Esophagus muscularis mucosa (tissue), 4 donors: ENCODE measurements at places on chromosomes 1 and 21. TPM values are rescaled to one million over a fixed set of nuclear protein-coding genes. Genes with fewer than 3 reads are reported as not detected.

USF1 gene
- total RNA-seq = 54.2 TPM

CELSR2 gene
- 12.8 TPM for total RNA-seq

ETV3L gene
- not detected for total RNA-seq

ZDHHC18 gene
- 31.7 TPM for total RNA-seq

LCE3E gene
- total RNA-seq = not detected

B3GALT5 gene
- total RNA-seq = under 0.01 TPM

BRINP3 gene
- total RNA-seq = 3.5 TPM

TBX19 gene
- total RNA-seq = 1.3 TPM

CASQ1 gene
- 2.9 TPM for total RNA-seq

DNA sequence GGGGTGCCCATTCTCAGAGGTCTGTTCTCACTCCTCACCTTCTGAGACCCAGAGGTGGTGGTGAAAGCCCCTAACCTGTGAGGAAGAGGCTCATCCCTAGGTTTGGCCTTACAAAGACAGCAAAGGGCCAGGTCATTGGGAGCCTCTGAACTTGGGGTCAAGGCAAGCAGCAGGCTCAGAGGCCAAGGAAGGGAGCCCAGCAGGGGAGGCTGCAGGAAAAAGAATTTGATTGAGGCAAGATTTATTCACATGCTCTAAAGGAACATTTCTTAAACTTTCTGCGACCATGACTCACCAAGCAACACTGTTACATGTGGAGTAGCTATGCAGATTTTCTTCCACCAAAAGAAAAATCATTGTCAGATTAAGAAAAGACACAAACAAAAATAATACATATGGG, 132.5 kb upstream of the SYT6 start:
- no peaks in the 10 kb centered on the region for H3K36me3 ChIP-seq
- peak; percentile 70 for DNase-seq
- H3K27me3 ChIP-seq = no peaks in the 10 kb centered on the region
- no peak overlapping the region for H3K27ac ChIP-seq
- H3K4me3 ChIP-seq = no peak overlapping the region

DNA sequence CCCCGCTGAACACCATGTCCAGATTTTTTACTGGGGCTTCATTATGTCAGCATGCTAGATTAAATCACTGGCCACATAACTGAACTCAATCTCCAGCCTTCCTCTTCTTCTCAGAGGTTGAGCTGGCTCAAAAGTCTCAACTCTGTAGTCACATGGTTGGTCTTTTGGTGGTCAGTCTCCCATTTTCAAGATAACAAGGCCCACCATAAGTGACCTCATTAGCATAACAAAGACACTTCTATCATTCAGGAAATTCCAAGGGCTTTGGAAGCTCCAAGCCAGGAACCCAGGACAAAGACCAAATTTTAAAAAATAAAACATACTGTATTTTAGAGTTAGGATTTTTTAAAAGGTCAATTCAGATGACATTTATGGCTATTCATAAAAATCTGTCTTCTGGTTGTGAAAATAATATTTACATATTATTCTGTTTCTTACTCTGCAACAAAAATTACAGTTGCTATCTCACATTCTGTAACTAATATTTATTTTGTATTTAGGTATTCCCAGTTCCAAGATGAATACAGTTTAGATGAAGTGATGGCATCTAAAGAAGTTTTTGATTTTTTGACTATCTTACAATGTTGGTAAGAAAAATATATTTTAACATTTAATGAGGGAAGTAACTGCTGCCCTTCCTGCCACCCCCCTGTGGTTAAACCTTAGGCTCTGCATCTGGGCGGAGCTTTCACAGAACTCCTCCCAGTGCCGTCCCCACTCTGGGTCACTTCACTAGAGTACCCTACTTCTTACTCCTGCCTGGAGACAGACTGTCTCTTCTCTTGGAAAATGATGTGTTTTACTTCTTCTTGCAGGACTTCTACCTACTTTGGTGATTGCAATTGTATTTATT, 49.3 kb downstream of the SCP2 start:
- no peak overlapping the region for H3K27ac ChIP-seq
- H3K4me3 ChIP-seq = no peak overlapping the region
- no peaks in the 10 kb centered on the region for H3K4me1 ChIP-seq
- no peak for DNase-seq
- peaks cover 9% of the 10 kb centered on the region for H3K36me3 ChIP-seq

GRCh38 chr1:27623327-27624212, 11.4 kb downstream of the FGR start:
- H3K27ac ChIP-seq = no peak overlapping the region
- H3K4me3 ChIP-seq = no peak overlapping the region
- H3K36me3 ChIP-seq = no peaks in the 10 kb centered on the region
- peaks cover 5% of the 10 kb centered on the region for H3K4me1 ChIP-seq

DNA sequence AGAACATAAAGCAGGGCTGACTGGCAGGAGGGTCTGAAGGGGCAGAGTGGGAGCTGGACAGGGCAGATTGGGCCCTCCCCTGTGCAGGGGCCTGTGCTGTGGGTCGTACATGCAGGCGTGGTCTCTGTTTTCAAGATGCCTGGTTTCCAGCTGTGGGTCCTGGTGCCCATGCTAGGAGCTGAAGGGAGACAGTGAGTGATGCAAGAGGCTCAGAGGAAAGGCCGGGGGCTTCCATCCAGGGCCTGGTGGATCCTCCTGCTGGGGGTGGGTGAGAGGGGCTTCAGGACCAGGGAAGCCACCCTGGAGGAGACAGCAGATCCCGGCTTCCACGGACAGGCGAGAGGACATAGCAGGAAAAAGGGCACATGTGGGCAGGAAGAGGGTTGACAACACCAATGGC, 349.0 kb upstream of the VAMP3 start:
- no peak overlapping the region for H3K4me3 ChIP-seq
- H3K27ac ChIP-seq = no peak overlapping the region
- no peak for DNase-seq
- H3K4me1 ChIP-seq = no peaks in the 10 kb centered on the region
- no peaks in the 10 kb centered on the region for H3K36me3 ChIP-seq

DNA sequence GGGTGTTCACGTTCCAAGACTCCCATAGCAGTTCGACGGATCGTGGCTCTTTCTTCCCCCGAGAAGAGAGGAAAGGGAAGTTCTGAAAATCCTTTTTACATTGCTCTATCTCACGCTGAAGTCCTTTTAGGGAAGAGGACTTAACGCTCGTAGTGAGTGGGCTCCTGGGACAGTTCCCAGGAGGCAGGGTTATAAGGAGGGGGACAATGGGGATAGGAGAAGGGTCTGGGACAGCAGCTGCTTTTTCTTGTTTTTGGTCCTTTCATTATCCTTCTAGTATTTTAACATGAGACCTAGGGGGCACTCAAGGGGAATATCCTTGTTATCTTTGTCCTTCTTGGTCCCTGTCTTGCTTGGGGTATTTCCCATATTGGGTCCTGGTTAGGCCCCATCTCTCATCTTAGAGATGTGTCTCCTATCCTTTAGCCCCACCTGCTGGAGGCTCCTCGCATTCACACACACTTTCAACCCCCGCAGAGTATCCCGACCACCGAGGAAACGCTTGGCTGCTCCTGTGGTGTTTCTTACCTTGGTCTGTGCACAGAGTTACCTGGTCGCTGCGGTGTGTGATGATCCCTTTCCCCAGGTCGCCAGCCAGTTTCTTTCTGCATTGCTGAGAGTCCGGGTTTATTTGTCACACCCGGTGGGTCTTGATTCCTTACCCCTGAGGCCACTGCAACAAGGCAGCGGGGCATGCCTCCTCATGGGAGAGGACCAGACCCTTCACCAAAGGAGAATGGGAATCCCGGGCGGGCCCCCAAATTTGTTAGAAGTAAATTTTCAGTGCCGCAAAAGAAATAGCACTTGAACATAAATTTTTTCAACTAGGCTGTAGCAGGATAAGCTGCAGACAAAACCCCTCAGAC, 29.7 kb downstream of the SCCPDH start:
- H3K27ac ChIP-seq = no peak overlapping the region
- peaks cover 19% of the 10 kb centered on the region for H3K36me3 ChIP-seq
- no peaks in the 10 kb centered on the region for H3K27me3 ChIP-seq
- no peak overlapping the region for H3K4me3 ChIP-seq
- peaks cover 7% of the 10 kb centered on the region for H3K4me1 ChIP-seq

DNA sequence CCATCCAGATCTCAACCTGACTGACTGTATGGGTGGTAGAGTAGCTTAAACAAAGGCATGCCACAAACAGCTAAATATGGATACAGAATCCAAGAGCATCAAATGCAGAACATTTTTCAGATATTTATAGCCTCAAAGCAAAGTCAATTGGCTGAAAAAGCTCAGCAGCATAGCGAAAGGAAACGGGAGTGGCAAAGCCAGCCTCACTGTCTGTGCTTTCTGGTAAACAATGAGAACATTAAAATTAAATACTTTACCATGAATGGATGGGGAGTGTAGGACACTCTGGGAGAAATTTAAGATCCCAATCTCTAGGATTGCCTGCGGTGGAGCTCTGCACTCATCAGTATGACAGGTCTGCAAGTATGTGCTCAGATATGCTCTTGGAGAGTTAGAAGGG, 4.4 kb downstream of the RASAL2 start:
- DNase-seq = no peak
- H3K4me3 ChIP-seq = peak overlapping the region; percentile 24
- H3K27me3 ChIP-seq = no peaks in the 10 kb centered on the region
- H3K4me1 ChIP-seq = peaks cover 38% of the 10 kb centered on the region

DNA sequence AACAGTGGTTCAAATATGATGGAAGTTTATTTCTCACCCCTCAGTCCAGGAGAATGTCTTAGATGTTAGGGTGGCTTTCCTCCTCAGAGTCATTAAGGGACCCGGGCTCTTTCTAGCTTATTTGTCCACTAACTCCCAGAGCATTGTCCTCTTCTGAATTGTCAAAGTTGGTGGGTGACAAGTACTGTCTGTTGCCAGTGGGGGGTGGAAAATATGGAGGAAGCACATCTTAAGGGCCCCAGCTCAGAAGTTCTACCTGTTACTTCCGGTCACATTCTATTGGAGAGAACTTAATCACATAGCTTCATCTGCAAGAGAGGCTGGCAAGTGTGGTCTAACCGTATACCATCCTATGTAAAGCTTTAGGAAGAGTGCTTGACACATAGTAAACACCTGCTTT, 7.1 kb downstream of the CLIC4 start:
- H3K4me1 ChIP-seq = peaks cover 55% of the 10 kb centered on the region
- peak overlapping the region; percentile 65 for H3K27ac ChIP-seq
- H3K27me3 ChIP-seq = no peaks in the 10 kb centered on the region
- H3K4me3 ChIP-seq = no peak overlapping the region

GRCh38 chr1:18009478-18009961, 98.1 kb upstream of the IGSF21 start:
- no peak for DNase-seq
- H3K36me3 ChIP-seq = no peaks in the 10 kb centered on the region
- H3K27me3 ChIP-seq = peaks cover 88% of the 10 kb centered on the region
- H3K4me1 ChIP-seq = no peaks in the 10 kb centered on the region
- no peak overlapping the region for H3K27ac ChIP-seq
- no peak overlapping the region for H3K4me3 ChIP-seq

DNA sequence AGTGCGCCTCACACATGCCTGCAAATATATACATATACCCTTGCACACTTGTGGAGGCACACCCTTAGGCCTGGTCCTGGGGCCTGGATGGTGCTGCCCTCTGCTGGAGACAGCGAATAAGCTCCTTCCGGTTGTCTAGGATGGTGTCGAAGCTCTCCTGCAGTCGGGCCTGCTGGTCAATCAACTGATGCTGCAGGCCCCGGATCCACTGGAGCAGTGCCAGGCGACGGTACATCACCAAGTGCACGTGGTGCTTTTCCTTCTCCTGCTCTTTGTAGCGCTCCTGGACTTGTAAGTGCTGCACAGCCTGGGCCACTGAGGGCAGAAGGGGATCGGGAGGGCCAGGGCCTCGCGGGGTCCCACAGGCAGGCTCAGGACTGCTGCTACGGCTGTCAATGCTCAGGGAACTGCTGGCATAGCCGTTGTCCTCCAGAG, 3.1 kb downstream of the C1orf216 start:
- no peak for DNase-seq
- H3K36me3 ChIP-seq = no peaks in the 10 kb centered on the region
- no peaks in the 10 kb centered on the region for H3K27me3 ChIP-seq
- no peak overlapping the region for H3K4me3 ChIP-seq

GRCh38 chr1:51664421-51665240, 47.7 kb downstream of the OSBPL9 start:
- peaks cover 60% of the 10 kb centered on the region for H3K4me1 ChIP-seq
- H3K36me3 ChIP-seq = no peaks in the 10 kb centered on the region
- H3K27me3 ChIP-seq = no peaks in the 10 kb centered on the region
- H3K4me3 ChIP-seq = no peak overlapping the region
- no peak for DNase-seq

DNA sequence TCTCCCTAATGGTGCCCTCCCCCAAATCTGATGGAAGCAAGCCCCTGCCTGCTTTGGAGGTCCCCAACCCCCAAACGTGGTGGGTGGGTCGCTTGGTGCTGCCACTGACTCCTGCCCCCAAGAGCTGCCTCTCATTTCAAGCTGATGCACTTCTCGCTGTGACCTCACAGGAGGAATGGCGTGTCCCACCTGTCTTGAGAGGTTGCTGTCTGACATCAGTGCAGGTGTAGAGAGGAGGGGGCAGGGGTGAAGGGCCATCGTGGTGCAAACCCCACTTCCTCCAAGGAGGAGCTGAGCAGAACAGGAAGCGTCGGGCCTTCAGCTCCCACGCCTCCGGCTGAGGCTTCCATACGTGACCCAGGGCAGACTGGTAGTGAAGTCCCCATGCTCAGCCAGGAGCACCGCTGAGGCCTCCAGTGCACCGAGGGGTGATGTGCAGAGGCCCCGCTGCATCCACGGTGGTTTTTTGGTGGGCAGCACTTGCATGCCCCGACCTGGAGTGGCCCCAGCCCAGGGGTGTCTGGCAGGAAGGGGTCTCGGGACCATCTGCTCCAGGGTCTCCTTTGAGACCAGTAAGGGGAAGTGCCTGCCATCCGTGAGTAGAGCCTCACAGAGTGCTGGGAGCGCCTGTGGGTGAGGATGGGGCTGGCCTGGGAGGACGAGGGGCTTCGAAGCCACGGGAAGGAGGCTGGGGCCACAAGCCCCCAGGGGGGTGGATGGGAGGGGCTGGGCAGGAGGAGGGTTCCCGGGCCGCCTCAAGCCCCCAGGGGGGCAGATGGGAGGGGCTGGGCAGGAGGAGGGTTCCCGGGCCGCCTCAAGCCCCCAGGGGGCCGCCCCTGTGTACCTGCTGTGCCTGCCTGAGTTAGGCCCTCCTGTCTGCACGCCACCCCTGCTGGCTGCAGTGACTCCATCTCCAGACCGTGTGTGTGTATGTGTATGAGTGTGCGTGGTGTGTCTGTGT, 39.8 kb downstream of the WDR4 start:
- H3K4me1 ChIP-seq = peaks cover 4% of the 10 kb centered on the region
- H3K4me3 ChIP-seq = no peak overlapping the region
- no peak for DNase-seq
- H3K27ac ChIP-seq = no peak overlapping the region

GRCh38 chr1:114231301-114231700, 77.6 kb upstream of the SYT6 start:
- H3K4me3 ChIP-seq = no peak overlapping the region
- no peaks in the 10 kb centered on the region for H3K27me3 ChIP-seq
- no peak overlapping the region for H3K27ac ChIP-seq
- H3K4me1 ChIP-seq = no peaks in the 10 kb centered on the region
- no peaks in the 10 kb centered on the region for H3K36me3 ChIP-seq
- DNase-seq = peak; percentile 91
